ENCODE measurements at places on chromosomes 5 and 9.
A peak's percentile ranks its signal among the peaks of the same experiment; 100 is the strongest.

DNA sequence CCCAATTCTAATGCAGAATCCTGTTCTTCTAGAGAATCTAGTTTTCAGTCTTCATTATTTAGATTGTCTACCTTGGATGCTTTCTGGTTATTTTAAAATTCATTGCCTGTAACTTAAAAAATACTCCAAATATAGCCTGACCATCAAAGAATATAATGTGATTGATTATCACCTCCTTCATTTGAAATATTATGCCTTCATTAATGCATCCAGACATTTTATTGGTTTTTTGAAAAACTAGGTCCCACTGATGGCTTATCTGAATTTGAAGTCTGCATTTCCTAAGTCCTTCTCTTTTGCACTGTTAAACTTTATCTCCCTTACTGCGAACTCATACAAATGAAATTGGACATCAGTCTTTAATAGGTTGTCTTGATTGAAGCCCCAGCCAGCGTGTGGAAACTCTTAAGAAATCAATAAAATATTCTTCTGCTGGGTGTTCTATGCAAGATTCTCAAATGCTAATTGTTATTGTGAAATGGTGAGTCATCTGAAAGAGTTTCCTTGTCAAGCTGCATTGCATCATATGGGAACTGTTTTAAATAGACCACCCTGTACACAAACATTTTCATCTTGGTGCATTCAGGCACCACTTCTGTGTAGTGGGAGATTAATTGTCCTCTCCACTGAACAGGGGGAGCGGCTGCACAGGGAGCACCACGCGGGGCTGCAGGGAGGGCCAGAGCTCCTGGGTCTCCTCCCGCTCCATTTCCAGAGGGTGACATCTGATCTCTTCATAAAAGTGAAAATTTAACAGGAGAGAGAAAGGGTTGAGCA lies 92.3 kb upstream of the FANCC start:
- no peak for DNase-seq
- no peak overlapping the region for H3K27ac ChIP-seq
- H3K4me3 ChIP-seq, result no peak overlapping the region
- H3K4me1 ChIP-seq, result no peaks in the 10 kb centered on the region
- no peaks in the 10 kb centered on the region for H3K36me3 ChIP-seq
- H3K27me3 ChIP-seq, result peaks cover 3% of the 10 kb centered on the region

DNA sequence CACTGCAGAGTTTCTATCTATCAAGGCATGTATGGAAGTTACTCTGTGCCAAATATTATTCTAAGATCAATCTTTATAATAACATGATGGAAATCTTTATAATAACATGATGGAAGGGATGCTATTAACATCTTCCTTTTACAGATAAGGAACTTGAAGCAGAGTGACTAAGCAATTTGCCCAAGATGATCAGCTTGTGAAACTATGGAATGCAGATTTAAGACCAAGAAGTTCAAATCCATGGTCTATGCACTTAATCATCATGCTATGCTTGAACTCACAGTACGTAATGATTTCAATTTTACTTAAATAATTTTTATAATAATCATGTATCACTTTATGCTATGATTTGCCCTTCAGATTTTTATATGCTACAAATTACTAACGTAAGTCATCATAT lies 123.1 kb downstream of the DNAH5 start:
- H3K4me1 ChIP-seq, result no peaks in the 10 kb centered on the region
- no peak overlapping the region for H3K4me3 ChIP-seq
- H3K36me3 ChIP-seq, result no peaks in the 10 kb centered on the region
- no peak for DNase-seq
- H3K27me3 ChIP-seq, result no peaks in the 10 kb centered on the region

- no peak for DNase-seq
- H3K4me3 ChIP-seq, result peak overlapping the region; percentile 60
- H3K27me3 ChIP-seq, result no peaks in the 10 kb centered on the region
- no peak overlapping the region for H3K27ac ChIP-seq
- peaks cover 10% of the 10 kb centered on the region for H3K36me3 ChIP-seq
These were observed 341 bp downstream of the MXD3 start for GRCh38 chr5:177311392-177311722.

- DNase-seq, result no peak
- H3K36me3 ChIP-seq, result peaks cover 34% of the 10 kb centered on the region
- no peak overlapping the region for H3K4me3 ChIP-seq
- H3K27ac ChIP-seq, result no peak overlapping the region
These were observed 57.1 kb downstream of the MACROH2A1 start for GRCh38 chr5:135341696-135342550.

GRCh38 chr5:138102454-138103318 lies 18.9 kb downstream of the WNT8A start:
- H3K27ac ChIP-seq, result no peak overlapping the region
- no peaks in the 10 kb centered on the region for H3K27me3 ChIP-seq
- no peak for DNase-seq
- H3K4me3 ChIP-seq, result no peak overlapping the region
- no peaks in the 10 kb centered on the region for H3K36me3 ChIP-seq

DNA sequence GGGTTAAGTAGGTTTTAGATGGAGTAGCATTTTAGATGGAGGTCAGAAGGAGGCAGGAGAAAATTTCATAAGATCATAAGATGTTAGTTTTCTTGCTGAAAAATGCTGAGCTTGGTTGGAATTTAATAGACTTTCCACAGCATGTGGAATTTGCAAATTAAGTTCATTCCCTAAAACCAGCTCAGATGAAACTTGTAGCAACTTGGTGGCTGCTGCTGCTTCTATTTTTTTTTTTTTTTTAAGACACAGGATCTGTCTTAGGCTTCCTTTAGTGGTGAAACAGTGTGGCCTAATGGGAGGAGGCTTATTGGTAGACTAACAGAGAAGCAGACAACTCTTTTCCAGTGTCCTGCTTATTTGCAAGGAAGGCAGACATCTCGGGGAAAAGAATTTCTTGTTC lies 154.5 kb downstream of the AOPEP start:
- no peak overlapping the region for H3K27ac ChIP-seq
- peaks cover 8% of the 10 kb centered on the region for H3K4me1 ChIP-seq
- no peaks in the 10 kb centered on the region for H3K27me3 ChIP-seq
- H3K4me3 ChIP-seq, result no peak overlapping the region
- no peak for DNase-seq

- DNase-seq, result no peak
- no peak overlapping the region for H3K4me3 ChIP-seq
- no peaks in the 10 kb centered on the region for H3K27me3 ChIP-seq
- no peak overlapping the region for H3K27ac ChIP-seq
These were observed 35.2 kb downstream of the DBH start for GRCh38 chr9:133671371-133671770.

DNA sequence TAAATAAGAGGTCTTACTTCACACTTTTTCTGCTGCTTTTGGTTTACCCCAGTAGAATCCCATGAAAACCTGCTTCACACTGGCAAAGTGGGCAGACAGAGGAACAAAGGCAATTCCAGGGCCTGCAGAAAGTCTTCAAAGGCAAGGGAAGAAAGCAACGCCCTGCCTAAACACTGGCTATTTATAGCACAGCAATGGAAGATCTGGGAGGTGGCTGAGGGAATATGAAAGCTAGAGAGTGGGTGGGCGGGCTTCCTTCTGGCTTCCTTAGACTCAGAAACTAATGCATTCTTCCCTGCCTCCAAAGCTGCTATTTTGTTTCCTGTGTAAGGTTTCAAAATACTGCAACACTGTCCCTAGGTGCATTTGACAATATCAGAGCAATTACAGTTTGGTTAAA lies 46.8 kb downstream of the ELAVL2 start:
- H3K27ac ChIP-seq, result no peak overlapping the region
- DNase-seq, result no peak
- H3K4me1 ChIP-seq, result no peaks in the 10 kb centered on the region
- no peaks in the 10 kb centered on the region for H3K36me3 ChIP-seq

DNA sequence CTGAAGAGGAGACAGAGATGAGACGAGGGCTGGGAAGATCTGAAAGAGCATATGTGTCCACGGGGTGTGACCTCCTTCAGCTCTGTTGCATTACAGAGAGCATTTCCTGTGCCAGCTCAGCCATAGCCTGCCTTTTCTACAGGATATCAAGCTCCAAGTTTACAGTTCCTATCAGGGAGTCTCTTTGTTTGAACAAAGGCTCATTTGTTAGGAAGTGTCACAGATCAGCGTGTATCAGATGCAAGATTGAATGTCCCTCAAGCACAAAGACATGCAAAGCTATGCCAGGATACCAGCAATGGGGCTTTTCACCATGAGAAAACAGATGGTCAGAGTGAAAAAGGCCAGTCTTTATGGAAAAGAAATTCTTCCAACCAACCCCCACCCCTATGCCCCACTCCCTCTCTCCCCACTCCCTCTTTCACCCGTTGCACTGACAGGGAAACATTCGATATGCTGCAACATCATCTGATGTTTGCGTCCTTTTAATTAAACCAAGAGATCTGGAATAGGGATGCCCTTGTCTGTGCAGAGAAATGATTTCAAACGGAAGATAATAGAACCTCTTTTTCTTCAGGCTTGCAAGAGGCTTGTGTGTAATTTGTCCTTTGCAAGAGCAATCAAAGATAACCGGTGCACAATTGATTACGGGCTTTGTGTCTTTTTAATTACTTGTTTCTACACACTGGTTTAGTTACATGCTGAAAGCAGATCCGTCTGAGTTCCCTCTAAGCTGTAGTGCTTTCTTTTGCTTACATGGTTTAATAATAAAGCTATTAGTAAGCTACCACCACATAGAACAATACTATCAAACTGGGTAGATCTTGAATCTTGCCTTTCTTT lies 263.1 kb upstream of the RGMB start:
- DNase-seq, result no peak
- H3K36me3 ChIP-seq, result no peaks in the 10 kb centered on the region
- H3K4me3 ChIP-seq, result no peak overlapping the region
- H3K4me1 ChIP-seq, result no peaks in the 10 kb centered on the region
- no peaks in the 10 kb centered on the region for H3K27me3 ChIP-seq

- H3K27me3 ChIP-seq, result peaks cover 23% of the 10 kb centered on the region
- H3K36me3 ChIP-seq, result no peaks in the 10 kb centered on the region
These were observed 1.9 kb upstream of the RUSC2 start for GRCh38 chr9:35488021-35488420.

DNA sequence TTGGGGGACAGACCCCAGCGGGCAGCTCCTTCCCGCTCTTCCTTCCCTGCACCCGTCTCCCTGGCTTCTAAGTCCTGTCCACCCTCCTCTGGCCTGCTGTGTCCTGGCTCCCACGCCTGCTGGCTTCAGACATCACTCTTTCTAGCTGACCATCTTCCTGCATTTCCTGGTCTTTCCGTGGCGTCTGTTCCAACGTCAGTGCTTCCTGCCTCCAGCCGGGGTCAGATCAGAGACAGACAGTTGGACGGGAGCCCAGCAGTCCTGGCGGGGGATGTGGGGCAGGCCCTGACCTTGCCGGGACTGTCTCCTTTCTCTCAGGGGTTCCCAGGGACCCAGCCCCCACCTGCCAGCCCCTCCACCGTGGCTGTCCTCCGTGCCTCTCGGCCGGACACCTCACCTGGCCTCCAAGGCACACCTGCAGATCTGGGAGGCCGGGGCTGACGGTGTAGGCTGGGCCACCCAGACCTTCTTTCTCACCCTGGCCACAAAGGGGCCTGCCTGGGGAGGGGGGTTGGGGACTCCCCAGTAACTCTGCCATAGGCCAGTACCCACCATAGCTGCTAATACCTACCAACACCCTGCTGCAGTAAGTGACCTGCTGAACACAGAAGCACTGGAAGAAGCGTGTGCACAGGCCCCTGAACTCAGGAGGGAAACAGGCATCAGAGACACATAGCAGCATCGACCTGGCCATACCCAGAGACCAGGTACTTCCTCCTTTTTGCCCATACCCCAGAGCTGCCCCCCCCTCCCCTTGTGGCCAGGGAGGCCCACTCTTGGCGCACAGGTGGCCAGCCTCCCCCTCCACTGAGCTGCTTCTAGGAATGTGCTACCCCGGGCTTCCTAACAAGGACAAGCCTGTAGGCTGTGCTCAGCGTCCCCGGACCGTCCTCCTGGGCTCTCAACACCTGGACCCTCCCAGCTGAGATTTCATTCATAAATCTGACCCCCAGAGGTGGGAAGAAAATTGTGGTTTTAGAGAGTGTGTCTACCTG lies 5.1 kb downstream of the NRARP start:
- peaks cover 38% of the 10 kb centered on the region for H3K4me1 ChIP-seq
- H3K27me3 ChIP-seq, result peaks cover 76% of the 10 kb centered on the region
- no peak overlapping the region for H3K27ac ChIP-seq
- H3K4me3 ChIP-seq, result no peak overlapping the region

GRCh38 chr9:4741365-4742089 lies 525 bp upstream of the AK3 start:
- no peaks in the 10 kb centered on the region for H3K27me3 ChIP-seq
- H3K36me3 ChIP-seq, result no peaks in the 10 kb centered on the region
- peak overlapping the region; percentile 79 for H3K27ac ChIP-seq
- peaks cover 2% of the 10 kb centered on the region for H3K4me1 ChIP-seq

DNA sequence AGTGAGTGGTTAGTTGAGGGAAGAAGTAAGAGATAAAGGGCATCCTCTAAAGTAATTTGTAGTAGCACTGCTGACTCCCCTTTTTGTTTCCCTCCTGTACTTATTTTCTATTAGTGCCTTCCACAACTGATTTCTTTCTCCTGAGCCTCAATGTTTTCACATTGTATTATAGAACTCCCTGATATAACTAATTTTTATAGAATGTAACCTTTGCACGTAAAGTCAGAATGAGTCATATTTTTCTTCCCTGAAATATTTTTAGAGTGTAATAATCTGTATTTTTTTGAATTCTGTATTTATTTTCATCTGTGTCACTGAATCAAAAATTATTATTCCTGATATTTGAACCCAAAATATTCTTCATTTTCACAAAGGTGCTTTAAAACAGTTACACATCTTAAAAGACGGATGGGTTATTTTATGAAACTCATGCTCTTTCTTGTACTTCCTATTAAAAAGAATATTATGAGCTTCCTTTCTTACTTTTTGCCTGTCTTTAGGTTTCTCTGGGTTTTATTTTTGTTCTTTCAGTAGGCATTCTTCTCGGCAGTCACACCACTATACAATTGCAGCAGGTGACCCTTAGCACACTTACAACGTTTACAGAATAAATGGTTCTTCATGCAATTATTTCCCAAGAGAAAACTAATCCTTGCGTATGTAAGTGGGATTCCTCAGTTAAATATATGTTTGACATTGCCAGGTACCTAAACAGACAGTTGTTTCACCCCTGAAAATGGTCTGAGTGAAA lies 30.5 kb upstream of the DMRTA1 start:
- no peaks in the 10 kb centered on the region for H3K4me1 ChIP-seq
- DNase-seq, result no peak
- H3K27me3 ChIP-seq, result no peaks in the 10 kb centered on the region
- no peak overlapping the region for H3K27ac ChIP-seq

DNA sequence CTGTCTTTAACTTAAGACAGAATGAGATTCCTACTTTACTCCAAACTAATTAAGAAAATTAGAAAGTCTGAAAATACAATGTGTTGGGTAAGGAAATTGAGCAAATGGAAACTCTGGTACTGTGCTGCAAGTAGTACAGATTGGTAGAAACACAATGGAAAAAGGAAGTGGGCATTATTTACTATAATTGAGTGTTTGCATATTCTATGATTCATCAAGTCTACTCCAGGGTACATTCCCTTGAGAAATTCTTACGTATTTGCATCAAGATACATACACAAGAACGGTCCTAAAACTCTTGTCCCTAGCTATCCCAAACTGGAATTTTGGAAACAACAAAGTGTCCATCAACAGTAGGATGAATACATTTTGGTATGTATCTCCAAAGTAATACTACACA lies 123.5 kb upstream of the TARS1 start:
- H3K4me1 ChIP-seq, result no peaks in the 10 kb centered on the region
- DNase-seq, result no peak
- no peak overlapping the region for H3K4me3 ChIP-seq
